ENCODE measurements at places on chromosomes 11 and 22.

GRCh38 chr22:31637447-31637890, 24.5 kb downstream of the PISD start:
- DNase-seq: peak; percentile 39

DNA sequence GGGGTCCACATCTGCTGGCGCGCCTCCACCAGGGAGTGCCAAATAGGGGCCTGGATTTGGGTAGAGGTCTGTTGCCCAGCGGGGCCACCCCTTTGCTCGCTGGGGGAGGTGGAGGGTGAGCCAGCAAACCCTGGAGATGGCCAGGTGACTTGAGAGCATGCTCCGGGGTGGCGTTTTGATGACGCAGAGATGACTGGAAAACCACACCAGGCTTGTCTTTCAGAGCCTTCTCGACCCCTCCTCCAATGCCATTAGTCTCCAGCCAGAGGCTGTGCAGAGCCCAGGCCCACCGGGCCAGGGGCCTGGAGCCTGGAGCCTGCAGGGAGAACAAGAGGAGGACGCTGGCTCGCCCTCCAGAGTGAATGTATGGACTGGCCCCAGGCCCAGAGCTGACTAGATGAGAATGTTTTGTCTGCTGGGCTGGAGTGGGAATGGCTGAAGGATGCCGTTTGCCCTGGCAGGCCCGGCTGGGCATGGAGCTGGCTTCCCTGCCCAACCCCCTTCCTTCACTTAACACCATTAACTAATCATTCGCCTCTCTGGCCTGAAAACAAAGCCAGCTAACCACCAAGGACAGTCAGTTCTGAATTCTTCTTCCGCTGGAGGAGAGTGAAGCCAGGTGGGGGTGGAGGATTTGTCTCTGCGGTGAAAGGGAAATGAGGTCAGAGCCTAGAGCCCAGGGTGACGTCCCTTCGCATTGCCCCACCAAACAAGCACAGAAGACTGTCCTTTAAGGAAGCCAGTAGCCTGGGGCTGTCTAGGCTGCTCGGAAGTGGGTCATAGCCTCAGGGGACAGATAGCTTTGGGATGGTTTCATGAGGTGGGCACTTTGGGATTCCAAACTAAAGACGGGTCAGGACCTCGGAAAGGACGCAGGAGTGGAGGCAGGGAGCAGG, 1.6 kb upstream of the MCAM start:
- no peak for DNase-seq

GRCh38 chr11:27020751-27021150, 19.9 kb upstream of the BBOX1 start:
- DNase-seq: no peak

DNA sequence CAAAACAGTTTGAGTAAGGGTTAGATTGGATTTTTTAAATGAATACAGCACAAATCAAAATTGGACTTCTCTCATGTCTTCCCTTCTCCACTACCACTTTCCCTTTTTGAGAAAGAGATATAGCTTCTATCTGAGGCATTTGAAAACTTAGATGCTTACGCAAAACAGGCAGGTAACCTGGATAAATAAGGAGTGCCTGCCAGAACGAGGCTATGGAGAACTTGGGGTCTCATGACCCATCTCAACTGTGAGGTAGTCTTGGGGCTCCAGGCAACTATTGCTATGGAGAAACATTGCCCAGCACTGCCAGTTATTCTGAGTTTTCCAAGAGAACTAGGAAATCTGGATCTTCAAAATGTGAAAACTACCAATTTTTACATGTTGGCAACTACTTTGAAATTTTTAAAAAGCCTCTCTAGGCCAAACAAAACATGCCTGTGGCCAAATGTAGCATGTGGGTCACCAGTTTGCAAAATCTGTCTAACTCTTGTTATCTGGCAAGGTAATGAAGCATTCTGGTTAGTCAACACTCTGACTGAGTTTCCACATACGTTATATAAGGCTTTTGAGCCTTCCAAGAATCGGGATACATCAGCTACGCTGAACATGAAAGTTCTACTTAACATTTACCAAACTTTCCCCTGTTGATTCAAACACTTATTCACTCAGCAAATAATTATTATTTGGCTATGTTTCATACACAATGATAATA, 752.7 kb downstream of the KCNA4 start:
- DNase-seq: no peak

DNA sequence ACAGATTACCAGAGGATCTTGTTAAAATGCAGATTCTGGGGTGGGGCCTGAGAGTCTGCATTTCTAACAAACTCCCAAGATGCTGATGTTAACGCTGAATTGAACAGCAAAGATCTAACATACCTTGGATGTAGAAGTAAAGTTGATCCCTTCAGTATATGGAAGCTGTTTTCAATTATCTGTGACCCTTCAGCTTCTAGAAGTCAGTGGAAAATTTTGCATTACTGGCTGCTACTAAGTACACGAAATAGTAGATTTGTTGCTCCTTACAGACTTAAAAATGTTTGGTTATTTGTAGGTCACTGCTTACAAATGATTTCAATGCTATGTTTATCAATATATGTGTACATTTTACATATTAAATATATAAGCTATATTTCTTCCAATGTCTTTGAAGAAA, 107.4 kb downstream of the ARHGAP42 start:
- DNase-seq: no peak

DNA sequence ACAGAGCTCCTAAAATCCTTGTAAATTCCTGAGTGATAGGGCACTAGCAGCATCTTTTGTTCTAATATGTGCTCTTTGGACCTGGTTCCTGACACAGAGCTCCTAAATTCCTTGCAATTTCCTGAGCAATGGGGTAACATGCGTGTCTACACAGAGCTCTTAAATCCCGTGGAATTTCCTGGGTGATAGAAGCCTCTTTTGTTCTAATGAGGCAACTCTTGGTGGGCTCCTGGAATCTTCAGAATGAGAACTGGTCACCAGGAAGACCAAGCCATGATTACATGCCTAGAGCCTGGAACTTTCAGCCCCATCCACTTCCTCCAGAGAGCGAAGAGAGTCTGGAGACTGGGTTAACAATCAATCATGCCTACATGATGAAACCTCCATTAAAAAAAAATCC, 19.0 kb downstream of the RSF1 start:
- no peak for DNase-seq

DNA sequence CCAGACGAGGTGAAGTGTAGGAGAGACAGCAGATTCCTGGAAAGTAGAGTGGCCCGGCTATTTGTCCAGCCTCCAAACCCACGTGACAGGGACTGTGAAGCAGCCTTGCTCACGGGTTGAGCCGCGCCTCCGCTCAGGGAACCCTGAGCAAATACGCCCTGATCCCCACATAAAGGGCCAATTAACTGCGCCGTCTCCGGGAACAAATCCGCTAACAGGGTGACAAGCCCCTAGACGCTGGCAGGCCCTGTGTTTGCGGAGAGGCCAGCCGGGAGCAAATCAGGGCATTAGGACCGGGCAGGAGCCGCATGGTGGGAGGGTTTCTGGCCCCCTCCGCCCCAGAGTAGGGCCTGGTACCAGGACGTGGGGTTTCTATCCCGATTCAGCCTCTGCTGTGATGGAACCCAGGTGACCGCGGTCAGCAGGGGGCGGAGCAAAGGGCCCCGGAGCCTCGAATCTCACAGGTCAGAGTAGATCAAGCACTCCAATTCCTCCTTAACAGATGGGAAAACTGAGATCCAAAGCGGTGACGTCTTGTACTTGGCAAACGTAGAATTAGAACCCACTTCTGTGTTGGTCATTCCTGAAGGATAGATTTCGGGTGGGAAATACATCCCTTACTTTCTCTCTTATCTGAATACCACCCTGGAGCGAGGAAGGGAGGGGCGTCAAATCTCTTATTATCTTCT, 2.0 kb upstream of the ROBO3 start:
- no peak for DNase-seq

DNA sequence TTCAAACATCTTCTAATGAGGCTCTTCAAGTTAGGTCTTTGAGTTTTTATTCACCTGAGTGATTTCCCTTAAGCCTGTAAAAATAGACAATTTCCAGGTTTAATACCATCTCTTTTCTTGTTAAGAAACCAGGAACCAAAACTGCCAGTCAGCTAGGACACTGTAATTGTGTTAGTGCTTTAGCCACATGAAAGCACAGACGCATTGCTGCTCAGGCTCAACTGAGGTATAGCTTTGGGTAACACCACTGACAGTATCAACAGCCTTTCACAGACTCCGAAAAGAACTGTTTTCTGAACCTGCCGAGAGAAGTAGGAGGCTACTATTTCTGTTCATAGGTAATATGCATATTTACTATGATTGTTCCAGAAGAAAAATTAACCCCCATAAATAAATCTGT, 768.7 kb downstream of the ETS1 start:
- no peak for DNase-seq

DNA sequence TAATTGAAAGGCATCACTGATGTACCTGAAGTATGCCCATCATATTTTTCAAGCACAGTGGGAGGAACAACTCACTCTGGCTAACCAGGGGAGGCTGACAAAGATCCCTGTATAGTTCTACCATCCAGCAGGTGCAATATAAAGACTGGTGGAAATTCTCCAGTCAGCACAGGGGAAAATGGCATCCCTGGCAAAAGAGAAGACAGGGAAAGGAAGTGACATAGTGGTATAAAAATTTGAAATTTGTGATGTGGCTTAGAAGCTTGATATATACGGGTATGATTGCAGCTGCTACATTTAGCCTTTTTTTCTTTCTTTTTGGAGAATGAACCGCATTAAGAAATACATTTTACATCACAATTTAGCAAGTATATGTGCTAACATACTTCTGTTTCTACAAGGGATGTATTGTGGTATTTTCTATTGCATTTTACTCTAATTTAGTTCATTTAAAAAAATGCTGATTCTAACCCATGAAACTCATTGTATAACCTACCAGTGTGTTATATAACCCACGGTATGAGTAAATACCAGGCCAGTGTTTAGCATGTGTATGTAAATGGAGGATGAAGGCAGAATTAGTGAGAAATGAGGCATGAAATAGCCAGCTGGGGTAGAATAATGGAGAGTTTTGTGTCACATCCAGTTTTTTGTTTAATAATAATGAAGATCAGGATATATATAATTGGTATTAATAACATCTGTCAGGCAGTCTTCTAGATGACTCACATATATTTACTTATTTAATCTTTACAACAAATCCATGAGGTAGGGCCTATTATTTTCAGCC, 186.1 kb downstream of the ARHGAP42 start:
- no peak for DNase-seq

DNA sequence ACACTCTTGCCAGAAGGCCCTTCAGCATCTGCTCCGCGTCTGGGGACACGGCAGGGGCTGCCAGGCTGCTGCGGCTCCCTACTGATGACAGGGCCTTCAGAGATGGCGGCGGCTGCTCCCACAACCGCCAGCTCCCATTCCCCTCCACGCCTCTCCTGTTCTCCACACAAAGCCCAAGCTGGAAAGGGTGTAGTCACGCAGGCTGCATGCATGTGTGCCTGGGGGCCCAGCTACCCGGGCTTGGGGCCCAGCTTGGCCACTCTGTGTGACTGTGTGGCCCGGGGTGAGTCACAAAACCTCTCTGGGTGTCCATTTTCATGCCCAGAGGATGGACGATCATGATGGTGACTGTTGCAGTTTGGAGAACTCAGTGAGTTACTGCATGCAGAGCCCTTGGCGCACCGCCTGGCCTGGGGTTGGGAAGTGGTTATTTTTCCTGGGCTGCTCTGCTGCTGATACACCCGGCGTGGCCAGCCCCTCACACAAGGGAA, 31.7 kb upstream of the PARVB start:
- DNase-seq: no peak

DNA sequence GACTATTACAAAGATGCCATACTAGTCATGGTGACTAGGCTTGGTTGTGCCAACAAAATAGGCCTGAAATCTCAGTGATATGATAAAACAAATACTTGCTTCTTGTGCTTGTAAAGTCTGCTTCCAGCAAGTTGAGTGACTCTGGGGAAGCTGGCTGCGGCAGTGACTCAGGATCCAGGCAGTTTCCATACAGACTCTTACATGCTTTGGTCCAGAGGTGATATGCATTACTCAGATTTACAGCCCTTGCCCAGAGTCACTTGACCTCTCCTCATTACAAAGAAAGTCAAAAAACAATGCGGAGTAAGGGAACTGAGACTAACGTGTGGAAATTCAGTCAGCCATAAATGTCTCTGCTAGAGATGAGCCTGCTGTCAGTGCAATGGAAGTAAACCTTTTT, 387.5 kb downstream of the KCNA4 start:
- no peak for DNase-seq

- no peak for DNase-seq
Measured at GRCh38 chr22:38477585-38477984, 9.7 kb downstream of the KDELR3 start.

- DNase-seq: no peak
Measured at GRCh38 chr11:32149748-32150147, 58.9 kb downstream of the RCN1 start.

- no peak for DNase-seq
Measured at GRCh38 chr11:134032501-134033091, 36.3 kb upstream of the JAM3 start.

GRCh38 chr11:122344215-122344614, 228.2 kb upstream of the BLID start:
- no peak for DNase-seq

- DNase-seq: no peak
Measured at GRCh38 chr11:2158966-2159365, 2.0 kb downstream of the INS start.

DNA sequence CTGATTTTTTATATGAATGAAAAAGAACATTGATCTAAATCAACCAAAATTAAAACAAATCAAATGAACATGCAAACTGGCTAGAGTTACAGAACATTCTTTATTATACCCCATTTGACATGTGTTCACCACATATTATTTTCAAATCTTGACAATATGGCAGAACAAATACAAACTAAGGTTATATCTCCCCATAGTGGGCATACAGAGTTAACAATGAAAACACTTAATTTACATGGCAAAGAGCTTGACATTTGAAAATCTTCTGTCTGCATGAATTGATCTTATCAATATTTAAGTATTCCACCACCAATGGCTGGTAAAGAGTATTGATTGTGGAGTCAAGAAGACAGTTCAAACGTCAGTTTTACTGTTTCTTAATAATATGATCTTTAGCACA, 197.9 kb upstream of the ANO3 start:
- DNase-seq: no peak

DNA sequence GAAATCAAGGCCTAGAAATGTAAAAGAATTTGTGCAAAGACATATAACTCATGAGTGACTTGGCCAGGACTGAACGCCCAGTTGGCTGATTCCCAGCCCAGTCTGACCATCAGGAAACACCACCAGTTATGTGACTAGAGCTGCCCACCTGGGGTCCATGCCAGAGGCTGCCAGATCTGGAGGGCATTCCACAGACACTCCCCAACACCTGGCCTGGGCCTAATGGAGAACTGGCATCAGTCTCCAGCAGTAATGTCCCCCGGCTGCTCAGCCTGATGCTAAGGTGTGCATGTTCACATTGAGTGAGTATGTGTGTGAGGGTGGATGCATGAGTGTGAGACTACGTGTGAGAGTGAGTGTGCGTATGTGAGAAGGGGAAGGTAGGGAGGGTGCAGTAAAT, 15.7 kb downstream of the PLAAT3 start:
- no peak for DNase-seq

- DNase-seq: no peak
Measured at GRCh38 chr22:46195487-46196165, 45.3 kb downstream of the PPARA start.
